ENCODE measurements at places on chromosomes 7 and 10. TPM values are rescaled to one million over a fixed set of nuclear protein-coding genes. Genes with fewer than 3 reads are reported as not detected.

GRCh38 chr10:29356931-29357330, 68.1 kb downstream of the LYZL1 start:
- H3K4me3 ChIP-seq: no peak overlapping the region
- H3K36me3 ChIP-seq: no peaks in the 10 kb centered on the region
- no peak overlapping the region for H3K27ac ChIP-seq
- H3K27me3 ChIP-seq: no peaks in the 10 kb centered on the region

- peaks cover 6% of the 10 kb centered on the region for H3K4me1 ChIP-seq
- no peak overlapping the region for H3K27ac ChIP-seq
- no peak overlapping the region for H3K4me3 ChIP-seq
- H3K27me3 ChIP-seq: peaks cover 30% of the 10 kb centered on the region
- no peaks in the 10 kb centered on the region for H3K36me3 ChIP-seq
Measured at GRCh38 chr10:43078986-43079273, 2.1 kb downstream of the RET start.

WDFY4 gene
- total RNA-seq: not detected

DNA sequence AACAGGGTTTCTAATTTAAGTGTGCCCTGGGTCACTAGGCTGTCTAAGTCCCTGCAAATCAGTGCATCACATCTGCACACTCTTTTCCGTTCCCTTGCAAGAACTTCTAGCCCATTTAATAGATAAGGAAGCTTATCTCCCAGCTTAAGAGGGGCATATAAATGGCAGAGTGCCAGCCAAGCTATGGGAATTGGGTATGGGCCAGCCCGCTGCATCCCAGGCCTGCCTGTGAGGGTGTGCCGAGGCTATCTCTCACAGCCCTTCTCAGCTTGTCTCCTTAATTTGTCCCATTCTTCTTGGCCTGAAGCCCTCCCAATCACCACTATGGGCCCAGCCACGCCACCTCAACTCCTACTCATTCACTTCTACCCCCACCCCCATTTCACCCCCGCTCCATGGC, 14.7 kb downstream of the AQP1 start:
- no peak overlapping the region for H3K4me3 ChIP-seq
- DNase-seq: peak; percentile 5
- H3K4me1 ChIP-seq: no peaks in the 10 kb centered on the region

DNA sequence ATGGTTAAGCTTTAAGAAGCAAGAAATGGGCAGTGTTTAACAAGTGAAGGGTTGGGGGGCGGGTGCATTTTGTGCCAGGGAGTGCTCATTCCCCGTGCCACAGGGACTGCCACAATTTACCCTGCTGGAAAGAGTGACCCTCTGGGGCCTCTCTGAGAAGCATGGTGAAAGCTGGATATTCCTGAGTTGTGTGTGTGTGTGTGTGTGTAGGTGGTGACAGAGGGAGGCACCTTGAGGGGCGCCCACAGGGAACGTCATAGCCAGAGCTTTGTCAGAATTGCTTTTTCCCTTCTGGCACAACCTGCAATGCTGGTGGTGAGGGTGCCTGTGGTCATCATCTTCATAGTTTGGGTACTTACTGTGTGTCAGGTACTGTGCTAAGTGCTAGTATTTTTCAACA, 2.5 kb upstream of the WDR86 start:
- H3K27me3 ChIP-seq: peaks cover 24% of the 10 kb centered on the region
- H3K4me1 ChIP-seq: peaks cover 36% of the 10 kb centered on the region
- DNase-seq: peak; percentile 28
- no peaks in the 10 kb centered on the region for H3K36me3 ChIP-seq

DNA sequence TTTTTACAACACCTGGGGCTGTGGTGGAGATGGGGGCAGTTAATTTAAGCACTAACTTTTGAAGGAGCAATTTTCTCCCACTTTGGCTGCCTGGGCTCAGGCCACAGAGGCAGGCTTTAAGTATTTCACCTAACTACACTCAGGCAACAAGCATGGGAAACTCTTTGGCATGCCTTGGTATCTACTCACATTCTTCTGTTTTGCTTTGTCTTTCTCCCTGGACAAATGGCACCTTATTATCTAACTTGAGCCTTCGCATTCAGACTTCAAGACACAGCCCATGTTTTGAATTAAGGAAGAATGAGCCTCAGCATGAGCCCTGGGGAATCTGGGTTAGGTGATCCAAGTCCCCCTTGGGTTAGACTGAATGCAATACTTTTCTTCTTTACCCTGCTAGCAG, 31.8 kb upstream of the BMPER start:
- no peaks in the 10 kb centered on the region for H3K36me3 ChIP-seq
- H3K4me3 ChIP-seq: no peak overlapping the region
- H3K27me3 ChIP-seq: no peaks in the 10 kb centered on the region
- H3K27ac ChIP-seq: no peak overlapping the region
